ENCODE measurements at places on chromosomes 5 and 9. TPM values are rescaled to one million over a fixed set of nuclear protein-coding genes. Genes with fewer than 3 reads are reported as not detected.
A peak's percentile ranks its signal among the peaks of the same experiment; 100 is the strongest.

DNA sequence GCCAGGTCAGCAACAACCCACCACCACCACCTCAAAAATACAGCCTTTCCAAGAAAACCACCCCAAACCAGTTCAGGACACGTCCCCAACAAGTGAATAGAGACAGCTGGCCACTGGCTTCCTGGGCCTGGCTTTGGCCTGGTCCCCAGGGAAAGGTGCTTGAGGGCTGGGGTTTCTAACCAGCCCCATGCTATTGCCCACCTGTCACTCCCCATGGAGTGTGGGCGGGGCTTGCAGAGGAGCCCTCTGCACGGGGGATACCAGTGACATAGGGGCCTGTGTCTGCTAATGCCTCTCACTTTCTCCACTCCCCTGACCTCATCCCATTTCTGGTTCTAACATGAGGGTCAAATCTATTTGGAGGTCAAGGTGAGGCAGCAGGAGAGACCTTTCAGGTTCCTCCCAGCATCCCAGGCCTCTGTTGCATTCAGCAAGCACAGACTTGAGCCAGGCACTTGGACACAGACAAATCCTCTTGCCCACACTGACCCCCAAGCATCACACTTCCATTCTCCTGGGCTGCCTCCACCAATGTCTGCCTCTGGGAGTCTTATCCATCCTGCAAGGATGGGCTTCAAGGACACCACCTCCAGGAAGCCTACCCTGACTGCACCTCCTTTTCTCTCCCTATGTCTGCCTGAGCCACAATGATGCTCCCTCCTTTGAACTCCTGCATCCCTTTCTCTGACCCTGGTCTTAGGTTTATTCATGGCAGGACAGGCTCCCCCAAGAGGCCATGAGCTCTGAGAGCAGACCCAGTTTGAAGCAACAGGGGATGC, 16.1 kb upstream of the TTLL11 start:
- no peaks in the 10 kb centered on the region for H3K4me1 ChIP-seq
- DNase-seq, result no peak
- no peaks in the 10 kb centered on the region for H3K36me3 ChIP-seq
- H3K4me3 ChIP-seq, result no peak overlapping the region

DNA sequence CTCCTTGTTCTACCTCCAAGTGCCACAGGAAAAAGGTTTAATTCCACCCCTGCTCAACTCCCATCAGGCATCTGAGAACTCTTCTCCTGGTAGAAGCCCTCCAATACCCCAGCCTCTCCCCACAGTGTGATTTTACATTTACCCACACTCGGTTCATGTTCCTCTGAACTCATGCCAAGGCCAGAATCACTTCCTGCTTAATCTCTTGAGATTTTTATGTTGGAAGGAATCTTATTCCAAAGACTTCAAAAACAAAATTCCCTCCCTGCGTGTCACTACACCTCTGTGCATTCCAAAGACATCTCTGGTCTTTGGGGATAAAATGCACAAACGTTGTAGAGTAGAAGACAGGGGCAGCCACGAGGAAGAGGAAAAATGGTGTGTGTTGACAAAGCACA, 186.8 kb downstream of the ACTL7B start:
- DNase-seq, result no peak
- H3K4me3 ChIP-seq, result no peak overlapping the region
- no peaks in the 10 kb centered on the region for H3K36me3 ChIP-seq
- no peaks in the 10 kb centered on the region for H3K4me1 ChIP-seq
- H3K27ac ChIP-seq, result no peak overlapping the region

DNA sequence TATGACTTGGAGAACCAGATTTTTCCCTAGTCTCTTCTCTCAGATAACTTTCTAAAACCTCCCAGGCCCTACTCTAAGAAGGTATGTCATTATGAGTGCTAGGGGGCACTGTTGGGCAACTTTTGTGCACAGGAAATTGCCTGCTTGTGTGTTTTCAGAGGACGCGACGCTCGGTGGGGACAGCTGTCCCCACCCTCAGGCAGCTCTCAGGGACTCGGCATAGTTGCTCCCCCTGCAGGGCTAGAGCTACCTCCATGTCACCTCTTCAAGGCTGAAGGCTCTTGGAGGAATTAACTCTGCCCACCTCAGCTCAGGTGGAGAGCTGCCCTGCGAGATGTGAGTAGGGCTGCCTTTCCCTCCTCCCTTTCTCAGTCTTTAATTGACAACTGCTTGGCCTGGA, 10.2 kb upstream of the TIFAB start:
- DNase-seq, result peak; percentile 31
- no peak overlapping the region for H3K4me3 ChIP-seq
- peaks cover 6% of the 10 kb centered on the region for H3K4me1 ChIP-seq
- no peak overlapping the region for H3K27ac ChIP-seq

DNA sequence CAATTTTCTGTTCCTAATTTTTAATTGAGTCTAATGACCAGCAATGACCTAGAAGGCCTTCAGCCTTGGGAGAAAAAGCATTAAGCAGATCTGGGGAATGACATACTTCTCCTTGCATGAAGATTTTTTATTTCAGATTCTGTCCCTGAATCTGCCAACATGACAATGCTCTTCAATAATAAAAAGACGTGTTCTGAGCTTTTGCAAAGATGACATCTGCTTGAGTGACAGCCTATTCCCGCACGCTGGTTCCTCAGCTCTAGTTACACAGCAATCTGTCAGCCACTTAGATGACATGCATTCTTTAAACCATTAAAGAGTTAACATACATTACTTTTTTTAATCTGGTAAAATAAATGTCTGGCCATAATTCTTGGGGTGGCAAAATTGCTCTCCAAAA, 129.3 kb upstream of the CDH6 start:
- H3K27ac ChIP-seq, result no peak overlapping the region
- no peaks in the 10 kb centered on the region for H3K4me1 ChIP-seq
- no peaks in the 10 kb centered on the region for H3K36me3 ChIP-seq
- H3K4me3 ChIP-seq, result no peak overlapping the region
- DNase-seq, result no peak

GRCh38 chr5:14185326-14186058, 42.4 kb downstream of the TRIO start:
- no peak overlapping the region for H3K4me3 ChIP-seq
- H3K27ac ChIP-seq, result no peak overlapping the region
- H3K4me1 ChIP-seq, result no peaks in the 10 kb centered on the region
- no peaks in the 10 kb centered on the region for H3K36me3 ChIP-seq
- no peak for DNase-seq

DNA sequence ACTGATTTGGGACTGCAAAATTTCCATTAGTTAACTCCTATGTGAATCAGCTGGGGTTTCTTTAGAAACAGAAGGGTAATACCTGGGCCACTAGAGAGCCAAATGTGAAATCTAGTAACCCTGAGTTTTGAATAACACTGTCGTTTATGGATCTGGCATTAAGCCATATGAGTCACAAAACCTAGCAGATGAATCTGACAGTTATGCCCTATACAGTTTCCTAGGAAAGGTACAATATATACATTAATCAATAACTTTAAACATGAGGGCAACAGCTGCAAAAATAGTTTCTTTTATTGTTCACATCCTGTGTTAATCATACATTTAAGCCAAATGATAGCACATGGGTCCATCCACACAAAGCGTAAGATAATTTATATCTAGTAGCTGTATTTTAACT, 56.9 kb downstream of the PAM start:
- H3K4me1 ChIP-seq, result no peaks in the 10 kb centered on the region
- no peak for DNase-seq
- H3K36me3 ChIP-seq, result no peaks in the 10 kb centered on the region
- no peaks in the 10 kb centered on the region for H3K27me3 ChIP-seq
- no peak overlapping the region for H3K4me3 ChIP-seq

DNA sequence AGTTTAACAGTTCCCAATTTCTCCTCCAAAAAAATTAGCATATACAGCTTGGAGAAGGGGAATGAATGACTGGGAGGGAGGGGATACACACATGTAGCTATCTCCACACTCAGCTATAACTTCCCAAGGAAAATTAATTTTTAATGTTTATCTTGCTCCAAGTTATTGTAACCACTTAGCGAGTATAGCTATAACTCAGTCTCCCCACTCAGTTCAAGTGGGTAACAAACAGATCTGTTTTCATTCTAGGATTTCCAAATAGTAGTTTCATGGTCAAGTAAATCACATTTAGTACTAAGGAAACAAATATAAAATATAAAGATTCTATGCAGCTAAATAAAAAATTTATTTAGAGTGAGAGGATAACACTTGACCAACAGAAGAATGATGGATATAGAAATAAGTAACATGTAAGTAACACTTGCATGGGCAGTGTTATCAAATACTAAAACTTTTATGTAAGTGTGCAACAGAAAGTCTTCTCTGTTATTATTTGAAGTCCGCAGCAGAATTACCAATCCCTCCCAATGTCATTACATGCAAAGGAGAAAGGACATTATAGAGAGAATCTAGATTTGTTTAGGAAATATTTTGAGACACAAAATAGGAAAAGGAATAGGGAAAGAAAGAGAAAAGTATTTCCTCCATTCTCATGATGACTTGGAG, 10.2 kb upstream of the NFIB start:
- no peak for DNase-seq
- H3K4me1 ChIP-seq, result peaks cover 4% of the 10 kb centered on the region
- H3K27me3 ChIP-seq, result peaks cover 16% of the 10 kb centered on the region

- no peak overlapping the region for H3K4me3 ChIP-seq
- H3K4me1 ChIP-seq, result no peaks in the 10 kb centered on the region
- no peak overlapping the region for H3K27ac ChIP-seq
- H3K36me3 ChIP-seq, result no peaks in the 10 kb centered on the region
- H3K27me3 ChIP-seq, result peaks cover 15% of the 10 kb centered on the region
Measured at GRCh38 chr5:73365301-73365853, 83.2 kb downstream of the FOXD1 start.

Gene RASEF
- total RNA-seq, result not detected
